H7 (cell line): ENCODE measurements at places on chromosomes 5 and 9.

DNA sequence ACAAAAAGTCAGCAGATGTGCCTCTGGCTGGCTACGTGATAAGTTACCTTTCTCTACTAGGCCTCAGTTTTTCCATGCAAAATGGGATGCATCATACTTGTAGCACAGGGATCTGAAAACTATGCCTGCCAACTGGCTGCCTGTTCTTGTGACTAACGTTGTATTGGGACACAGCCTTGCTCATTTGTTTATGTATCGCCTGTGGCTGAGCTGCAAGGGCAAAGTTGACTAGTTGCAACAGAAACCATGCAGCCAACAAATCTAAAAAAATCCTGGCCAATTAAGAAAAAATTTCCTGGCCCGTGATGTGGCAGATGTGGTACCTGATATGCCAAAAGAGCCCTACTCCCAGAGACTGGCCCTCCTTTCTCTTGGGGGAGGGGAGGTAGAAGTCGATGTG is 131.3 kb downstream of the SEC61B start:
- DNase-seq = no peak

DNA sequence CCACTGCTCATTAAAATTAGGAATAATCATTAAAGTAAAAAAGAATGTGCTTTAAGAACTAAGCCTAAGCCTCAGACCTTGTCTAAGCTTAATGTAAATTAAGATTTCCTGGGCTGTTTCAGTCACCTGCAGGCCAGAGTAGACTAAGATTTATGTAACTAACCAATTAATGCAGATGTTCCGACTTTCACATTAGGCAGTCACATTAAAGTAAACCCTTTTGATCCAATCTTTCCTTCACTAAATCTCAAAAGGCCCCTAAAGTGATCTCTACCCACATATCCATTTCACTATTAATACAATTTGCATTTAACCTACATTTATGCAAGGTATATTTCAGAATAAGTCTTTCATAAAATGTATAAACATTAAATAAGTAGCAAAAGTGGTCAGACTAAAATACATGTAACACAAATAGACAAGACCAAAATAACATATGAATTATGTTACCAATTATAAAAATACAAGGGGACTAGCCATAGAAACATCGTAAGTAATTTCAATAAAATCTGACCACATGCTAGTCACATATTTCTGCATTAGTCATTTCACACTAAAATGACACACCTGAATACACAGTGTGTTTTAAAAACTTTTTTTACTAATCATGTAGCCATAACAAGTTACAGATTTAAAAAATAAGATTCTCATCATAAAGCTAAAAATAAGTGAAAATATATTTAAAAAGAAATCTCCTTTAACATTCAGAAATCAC is 7.7 kb downstream of the NR3C1 start:
- DNase-seq = no peak

DNA sequence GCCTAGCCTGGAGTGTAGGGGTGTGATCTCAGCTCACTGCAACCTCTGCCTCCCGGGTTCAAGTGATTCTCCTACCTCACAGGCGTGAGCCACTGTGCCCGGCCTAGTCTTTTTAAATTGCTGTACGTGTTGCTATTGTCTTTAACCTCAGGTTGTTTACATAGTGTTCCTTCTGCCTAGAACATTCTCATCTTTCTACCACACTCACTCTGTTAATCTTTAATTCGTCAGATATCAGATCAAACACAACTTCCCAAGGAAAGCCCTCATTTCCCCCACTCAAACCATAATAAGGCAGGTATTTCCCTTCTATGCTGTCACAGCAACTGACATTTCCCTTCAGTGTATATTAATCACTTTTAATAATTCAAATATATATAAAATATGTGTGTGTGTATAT is 1310.0 kb upstream of the C9orf72 start:
- no peak for DNase-seq

DNA sequence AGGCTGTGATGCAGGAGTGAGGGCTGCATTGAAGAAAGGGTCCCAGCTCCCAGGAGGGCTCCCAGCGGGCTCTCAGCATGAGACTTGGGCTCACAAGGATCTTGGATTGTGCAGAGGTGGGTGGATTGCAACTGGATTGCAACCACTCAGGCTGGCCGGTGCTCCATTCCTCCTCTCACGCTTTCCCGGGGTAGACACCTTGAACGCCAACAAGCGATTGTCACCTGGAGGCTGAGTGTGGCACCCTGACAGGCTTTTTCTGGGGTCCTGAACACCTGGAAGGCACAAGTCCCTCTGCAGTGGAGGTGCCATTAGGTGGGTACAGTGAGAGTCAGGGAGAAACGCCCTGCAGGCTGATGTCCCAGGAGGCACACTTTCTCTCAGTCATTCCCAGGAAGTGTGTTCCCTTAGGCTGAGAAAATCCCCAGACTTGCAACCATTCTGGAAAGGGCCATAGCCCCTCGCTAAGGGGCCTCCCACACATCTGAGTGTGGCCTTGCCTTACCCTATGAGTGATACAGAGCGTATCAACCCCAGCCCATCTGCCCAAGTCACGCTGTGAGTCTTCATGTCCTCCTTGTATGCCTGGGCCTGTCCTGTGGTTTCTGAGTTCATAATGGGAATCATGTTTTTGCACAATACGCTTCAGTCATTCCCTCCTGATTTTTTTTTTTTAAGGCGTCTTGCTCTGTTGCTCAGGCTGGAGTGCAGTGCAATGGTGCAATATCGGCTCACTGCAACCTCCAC is 488.1 kb downstream of the IRX1 start:
- no peak for DNase-seq
